ENCODE measurements at places on chromosomes 1 and 21.

GRCh38 chr1:30809514-30810263 lies 52.1 kb upstream of the LAPTM5 start:
- peak; percentile 91 for DNase-seq

DNA sequence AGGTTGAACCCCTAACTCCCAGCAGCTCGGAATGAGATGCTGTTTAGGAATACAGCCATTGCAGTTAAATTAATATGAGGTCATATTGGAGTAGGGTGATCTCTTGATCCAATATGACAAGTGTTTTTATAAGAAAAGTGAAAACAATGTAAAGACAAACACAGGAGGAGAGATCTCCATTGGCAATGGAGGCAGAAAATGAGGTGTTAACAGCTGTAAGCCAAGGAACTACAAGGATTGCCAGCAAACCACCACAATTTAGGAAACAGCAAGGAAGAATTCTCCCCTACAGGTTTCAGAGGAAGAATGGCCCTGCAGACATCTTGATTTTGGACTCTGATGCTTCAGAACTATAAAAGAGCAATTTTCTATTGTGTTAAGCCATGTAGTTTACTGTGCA lies 774.3 kb downstream of the MRPL39 start:
- no peak for DNase-seq

GRCh38 chr1:226063224-226063976 lies 884 bp downstream of the H3-3A start:
- peak; percentile 41 for DNase-seq

GRCh38 chr1:21217812-21218596 lies 41.3 kb upstream of the EIF4G3 start:
- no peak for DNase-seq

GRCh38 chr21:42490720-42491119 lies 5.3 kb downstream of the RSPH1 start:
- no peak for DNase-seq

GRCh38 chr1:169586395-169587255 lies at the start of gene F5:
Gene F5 (minus strand): TSS chr1:169586481. CDS start chr1:169586386, 95 bp downstream.
- DNase-seq: peak; percentile 20

DNA sequence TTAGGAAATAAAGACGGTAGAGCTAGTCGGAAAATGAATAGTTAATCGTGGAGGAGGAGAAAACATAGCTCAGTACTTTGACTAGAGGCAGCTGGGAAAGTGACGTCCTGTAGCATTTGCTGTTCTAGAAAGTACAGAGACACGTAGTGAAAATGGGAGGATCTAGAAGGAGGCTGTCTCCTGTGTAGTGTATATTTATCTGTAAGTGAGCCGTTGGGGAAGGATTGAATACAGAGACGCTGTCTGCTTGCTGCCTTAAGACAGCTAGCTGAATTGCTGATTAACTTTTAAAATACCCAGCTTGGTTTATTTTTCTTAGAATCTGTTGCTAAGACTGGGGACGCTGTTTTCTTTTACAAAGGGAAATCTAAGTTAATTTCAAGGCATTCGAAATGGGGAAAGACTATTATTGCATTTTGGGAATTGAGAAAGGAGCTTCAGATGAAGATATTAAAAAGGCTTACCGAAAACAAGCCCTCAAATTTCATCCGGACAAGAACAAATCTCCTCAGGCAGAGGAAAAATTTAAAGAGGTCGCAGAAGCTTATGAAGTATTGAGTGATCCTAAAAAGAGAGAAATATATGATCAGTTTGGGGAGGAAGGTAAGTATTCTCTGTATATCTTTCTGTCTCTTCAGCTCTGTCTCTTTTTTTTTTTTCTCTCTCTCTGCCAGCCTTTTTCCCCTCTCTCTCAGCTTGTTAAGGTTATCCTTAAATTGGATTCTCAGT lies at the start of gene DNAJB4:
Gene DNAJB4 (plus strand): TSS at position 221 of the 729 bp plus-strand sequence. CDS start 172 bp downstream, at position 393.
- DNase-seq: peak; percentile 98

GRCh38 chr1:47030170-47030805 lies 6.8 kb downstream of the CYP4X1 start:
- DNase-seq: no peak

- no peak for DNase-seq
Observed at GRCh38 chr1:41396084-41396483, 34.9 kb downstream of the FOXO6 start.

DNA sequence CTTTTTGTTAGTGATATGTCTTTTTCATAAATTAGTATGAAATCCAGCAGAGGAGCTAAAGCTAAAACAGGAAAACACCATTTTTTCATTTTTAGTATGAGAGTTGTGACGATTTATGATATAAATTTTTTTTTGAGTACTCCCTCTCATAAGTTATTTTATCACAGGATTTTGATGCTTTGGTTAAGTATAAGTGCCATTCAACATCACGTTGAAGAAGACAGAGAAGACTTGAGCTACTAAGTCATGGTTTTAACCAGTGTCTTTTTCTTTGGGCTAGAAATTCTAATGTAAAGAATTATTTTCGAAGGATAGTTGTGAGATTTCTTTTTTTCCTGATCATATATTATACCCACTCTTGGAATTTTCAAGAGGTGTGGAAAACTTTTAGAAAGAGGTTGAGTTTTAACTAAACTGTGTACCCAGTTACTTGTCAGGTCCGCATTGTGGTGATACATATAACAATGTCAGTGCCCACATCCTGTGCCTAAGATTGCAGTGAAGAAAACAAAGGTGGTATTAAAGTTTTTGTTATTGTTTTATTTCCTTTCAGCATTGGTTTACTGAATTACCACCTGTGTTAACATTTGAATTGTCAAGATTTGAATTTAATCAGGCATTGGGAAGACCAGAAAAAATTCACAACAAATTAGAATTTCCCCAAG lies 93.8 kb downstream of the USP25 start:
- no peak for DNase-seq

- DNase-seq: no peak
Observed at GRCh38 chr21:23890652-23891051, 1716.6 kb downstream of the MRPL39 start.

DNA sequence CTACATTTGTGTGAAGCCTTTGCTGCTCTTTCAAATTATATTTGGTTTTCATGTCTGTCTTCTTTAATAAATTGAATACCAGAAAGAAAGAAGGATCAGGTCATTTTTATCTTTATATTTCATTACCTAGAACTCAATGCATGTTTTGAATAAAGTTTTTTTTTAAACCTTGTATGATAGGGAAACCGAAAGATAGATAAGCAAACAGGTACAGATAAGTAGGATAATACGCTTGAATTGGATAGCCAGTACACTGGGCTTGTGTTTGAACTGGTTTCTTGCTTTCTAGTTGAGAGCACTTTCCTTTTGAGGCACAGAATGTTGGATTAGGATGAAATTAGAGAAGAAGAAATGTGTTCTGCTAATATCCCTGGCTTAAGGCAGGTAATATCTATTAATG lies 46.9 kb downstream of the PKN2 start:
- DNase-seq: no peak

DNA sequence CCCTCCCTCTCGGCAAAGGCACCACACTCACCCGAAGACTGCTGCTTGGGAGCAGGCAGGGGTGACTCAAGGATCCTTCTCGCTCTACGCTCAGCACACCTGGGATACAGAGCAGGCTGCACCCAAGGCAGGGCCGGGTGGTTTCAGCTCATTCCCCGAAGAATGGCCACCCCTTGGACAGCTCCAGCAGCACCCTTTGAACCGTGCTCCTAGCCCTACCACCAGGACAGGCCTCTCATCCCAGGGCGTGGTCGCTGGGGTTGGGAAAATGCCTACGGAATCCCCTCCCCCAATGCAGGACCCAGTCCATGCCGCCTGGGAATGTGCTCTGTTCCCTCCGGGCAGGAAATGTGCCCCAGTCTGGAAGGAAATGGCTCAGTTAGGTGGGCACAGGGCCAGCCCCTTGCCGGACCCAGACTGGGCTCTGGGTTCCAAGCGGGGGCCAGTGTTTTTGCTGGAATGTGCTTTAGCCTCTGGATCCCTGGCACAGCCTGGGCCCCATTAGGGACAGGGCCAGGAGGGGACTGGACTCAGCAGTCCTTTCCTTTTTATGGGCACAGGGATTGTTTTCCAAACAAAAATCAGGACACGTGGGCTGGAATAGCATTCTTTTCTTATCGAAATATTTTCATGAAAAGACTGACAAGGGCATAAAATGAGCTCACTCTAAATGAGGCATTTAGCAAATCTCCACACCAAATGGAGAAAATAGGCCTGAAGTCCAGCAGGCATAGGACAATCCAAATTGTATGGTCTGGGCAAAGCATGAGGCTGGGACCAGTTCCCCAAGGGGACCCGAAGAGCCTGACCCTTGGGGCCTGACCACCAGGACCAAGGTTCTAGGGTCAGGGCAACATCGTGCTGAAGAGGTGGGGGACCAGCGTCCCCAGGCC lies 7.3 kb downstream of the TMEM82 start:
- peak; percentile 23 for DNase-seq

GRCh38 chr1:93593854-93594602 lies 87.6 kb downstream of the BCAR3 start:
- no peak for DNase-seq

DNA sequence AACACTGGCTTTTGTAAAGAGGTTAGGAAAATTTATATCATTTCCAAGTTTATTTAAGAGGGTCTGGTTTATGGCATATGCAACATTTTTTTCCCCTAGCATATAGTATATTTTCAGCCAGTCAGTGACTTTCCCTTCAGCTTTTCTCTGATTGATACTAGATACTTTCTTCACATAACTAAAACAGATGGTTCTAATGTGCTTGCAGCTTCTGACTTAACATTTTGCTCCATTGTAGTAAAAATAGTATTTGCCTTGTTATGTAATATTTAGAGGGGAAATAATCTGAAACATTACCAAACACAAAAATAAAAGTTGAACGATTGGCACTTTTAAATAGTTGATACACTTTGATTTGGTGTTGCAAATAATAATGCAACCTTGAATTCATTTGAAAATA lies 191.7 kb downstream of the GPR52 start:
- DNase-seq: no peak

- no peak for DNase-seq
Observed at GRCh38 chr1:218219460-218219859, 65.6 kb upstream of the RRP15 start.

DNA sequence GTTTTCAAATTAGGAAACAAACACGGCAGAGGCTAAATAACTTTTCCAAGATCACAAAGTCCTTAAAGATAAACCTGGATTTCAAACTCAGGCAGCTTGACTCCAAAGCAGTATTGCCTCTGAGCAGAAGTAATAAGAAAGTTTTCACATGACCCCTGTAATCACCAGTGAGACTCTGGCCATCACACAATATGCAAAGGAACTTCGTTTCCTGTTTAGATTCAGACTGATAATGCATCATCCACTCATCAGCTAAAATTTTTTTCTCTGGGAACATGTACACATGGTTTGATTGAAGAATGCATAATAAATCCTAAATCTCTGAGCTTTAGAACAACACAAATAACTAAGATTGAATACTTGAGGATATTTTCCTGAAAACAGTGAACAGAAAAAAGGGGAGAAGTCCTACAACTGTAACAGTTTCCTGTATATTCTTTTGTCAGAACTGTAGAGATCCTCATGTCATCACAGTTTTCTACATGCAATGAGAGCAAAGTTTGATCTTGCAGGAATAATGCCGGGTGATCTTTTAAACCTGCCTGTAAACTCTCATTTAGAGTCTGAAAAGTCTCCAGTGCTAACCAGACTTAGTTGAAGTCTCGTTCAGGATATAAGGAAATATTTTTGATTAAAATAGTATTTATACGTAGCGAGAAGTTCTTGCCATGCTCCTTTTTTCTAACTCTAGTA lies 225.3 kb downstream of the SPATA17 start:
- DNase-seq: no peak

GRCh38 chr1:220458936-220459335 lies 69.0 kb upstream of the MARK1 start:
- no peak for DNase-seq

DNA sequence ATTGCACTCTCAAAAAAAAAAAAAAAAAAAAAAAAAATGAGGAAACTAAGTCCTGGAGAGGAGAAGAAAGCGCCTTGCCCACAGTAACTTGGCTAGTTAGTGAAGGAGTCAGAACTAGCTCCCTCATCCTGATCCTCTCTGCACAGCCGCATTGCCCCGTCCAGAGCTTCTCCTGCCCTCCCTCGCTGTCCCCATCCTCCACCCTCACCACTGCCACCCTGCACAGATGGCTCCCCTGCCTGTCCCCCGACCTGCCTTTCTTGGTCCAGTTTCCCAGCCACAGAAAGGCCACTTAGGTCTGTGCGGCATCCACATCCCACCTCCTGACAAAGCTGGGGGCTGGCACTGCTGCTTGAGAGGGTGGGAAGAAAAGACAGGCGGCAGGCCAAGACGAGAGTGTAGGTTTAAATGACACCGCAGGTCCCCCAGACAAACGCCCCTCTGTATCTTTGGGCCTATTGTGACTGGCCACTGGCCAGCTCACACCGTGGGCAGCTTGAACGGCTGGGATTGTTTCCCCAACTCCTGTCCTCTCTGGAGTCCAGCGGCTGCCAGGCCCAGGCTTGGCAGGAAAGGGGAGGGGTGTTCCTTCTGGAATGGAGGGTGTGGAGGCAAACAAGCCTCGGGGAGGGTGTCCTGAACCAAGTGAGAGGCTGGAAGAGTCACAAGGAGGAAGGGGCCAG lies 20.2 kb downstream of the NCMAP start:
- DNase-seq: no peak

DNA sequence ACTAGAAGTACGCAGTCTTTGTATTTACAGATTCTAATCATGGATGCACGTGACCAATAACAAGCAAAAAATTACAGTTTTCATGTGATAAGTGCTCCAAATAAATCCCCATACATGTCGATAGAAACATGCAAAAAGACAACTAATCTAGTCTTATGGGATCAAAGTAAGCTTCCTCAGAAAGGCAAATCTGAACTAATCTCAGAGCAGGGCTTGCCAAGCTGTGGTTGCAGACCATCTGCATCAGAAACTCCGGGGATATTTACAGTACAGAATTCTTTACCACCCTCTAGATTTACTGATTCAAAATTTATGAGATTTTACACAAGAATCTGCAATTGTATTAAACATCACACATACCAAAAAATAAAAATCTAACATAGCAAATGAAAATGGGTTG lies 1435.5 kb downstream of the MRPL39 start:
- DNase-seq: no peak

GRCh38 chr1:212958175-212958574 lies 7.8 kb downstream of the VASH2 start:
- peak; percentile 55 for DNase-seq

DNA sequence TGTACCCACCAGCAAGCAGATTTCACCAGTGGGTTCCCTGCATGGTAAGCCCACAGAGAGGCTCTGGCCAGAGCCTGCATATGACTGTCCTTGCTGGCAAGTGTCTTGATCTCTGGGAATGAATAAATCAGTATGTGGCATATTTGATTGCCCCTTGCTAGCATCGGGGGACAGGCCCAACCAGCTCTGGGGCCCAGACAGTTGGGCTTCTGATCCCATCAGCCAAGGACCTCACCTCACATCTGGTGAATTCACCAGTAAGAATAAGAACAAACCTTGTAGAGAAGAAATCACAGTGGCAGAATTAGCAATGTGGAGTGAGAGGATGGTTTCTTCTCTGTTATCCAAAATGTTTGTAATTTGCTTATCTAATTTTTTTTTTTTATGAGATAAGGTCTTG lies 15.9 kb downstream of the SLC1A7 start:
- no peak for DNase-seq

- no peak for DNase-seq
Observed at GRCh38 chr1:4932311-4933030, 278.1 kb downstream of the AJAP1 start.

Data from fibroblast of skin of right quadriceps (primary cell).